ENCODE measurements at places on chromosomes 11 and 22.
A peak's percentile ranks its signal among the peaks of the same experiment; 100 is the strongest.

GRCh38 chr11:28760676-28761390, 652.6 kb downstream of the METTL15 start:
- DNase-seq, result no peak

- no peak for DNase-seq
These were observed 22.0 kb upstream of the IPO7 start for GRCh38 chr11:9362393-9362863.

- DNase-seq, result peak; percentile 36
These were observed 19.9 kb downstream of the IFT27 start for GRCh38 chr22:36756031-36756430.

DNA sequence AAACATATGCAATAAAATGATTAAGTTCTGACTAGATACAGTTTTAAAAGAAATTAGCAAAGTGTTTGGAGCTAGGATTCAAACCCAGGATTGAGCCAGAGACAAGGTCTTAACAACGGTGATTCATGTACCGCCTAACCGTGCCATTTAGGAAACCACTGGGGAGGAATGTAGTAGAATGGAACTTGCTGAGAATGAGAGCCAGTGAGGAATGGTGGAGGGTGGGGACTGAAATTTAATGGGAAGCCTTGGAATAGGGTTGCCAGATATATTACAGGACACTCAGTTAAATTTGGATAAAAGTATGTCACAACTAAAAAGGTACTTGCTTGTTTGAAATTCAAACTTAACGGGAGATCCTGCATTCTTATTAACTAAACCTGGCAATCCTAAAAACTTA, 30.4 kb upstream of the TMEM86A start:
- DNase-seq, result no peak

- no peak for DNase-seq
These were observed 924.3 kb downstream of the TBC1D22A start for GRCh38 chr22:47686594-47687345.

DNA sequence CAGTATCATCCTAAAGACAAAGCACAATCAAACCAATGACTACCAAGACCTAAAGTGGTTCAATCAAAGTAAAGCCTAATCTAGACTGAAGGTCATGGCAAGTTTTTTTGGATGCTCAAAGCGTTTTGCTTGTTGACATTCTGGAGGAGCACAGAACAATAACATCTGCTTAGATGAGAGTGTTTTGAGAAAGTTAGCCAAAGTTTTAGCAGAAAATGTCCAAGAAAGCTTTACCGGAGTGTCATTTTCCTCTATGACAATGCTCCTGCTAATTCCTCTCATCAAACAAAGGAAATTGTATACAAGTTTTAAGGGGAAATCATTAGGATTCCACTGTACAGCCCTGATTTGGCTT, 256.9 kb upstream of the FAT3 start:
- DNase-seq, result no peak

DNA sequence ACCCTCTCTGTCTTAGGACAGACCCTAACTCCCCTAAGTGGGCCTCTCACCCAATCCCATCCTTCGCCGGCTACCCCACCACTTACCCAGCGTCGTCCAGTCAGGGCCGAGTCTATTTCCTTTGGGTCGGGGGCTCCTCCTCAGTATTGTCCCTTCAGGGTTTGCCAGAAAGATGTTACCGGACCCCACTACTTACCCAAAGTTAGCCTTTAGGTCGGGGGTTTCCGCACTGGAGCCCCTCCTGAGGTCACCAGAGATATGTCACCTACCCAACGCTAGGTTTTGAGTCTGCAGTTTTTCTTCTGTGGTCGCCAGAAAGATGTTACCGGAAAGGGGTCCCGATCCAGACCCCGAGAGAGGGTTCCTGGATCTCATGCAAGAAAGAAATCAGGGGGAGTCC, 17.9 kb upstream of the B4GALNT4 start:
- no peak for DNase-seq

DNA sequence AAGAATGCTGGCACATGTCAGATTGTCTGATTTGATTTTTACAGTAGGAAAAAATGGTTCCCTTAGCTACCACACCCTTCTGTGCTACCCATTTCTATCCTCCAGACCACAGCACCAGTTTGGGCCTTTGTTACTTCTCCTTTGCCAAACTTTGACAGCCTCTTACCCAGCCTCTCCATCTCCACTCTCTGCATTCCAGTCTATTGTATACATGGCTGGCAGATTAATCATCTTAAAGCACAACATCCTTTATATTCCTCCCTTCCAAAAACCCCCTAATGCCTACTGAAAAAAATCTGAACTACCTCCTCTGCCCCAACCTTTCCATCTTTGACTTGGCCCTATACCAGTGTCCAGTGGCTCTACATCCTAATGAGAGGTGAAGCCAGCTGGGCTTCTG, 10.8 kb upstream of the PANX1 start:
- no peak for DNase-seq

- DNase-seq, result no peak
These were observed 3.7 kb downstream of the OMP start for GRCh38 chr11:77106321-77106720.

DNA sequence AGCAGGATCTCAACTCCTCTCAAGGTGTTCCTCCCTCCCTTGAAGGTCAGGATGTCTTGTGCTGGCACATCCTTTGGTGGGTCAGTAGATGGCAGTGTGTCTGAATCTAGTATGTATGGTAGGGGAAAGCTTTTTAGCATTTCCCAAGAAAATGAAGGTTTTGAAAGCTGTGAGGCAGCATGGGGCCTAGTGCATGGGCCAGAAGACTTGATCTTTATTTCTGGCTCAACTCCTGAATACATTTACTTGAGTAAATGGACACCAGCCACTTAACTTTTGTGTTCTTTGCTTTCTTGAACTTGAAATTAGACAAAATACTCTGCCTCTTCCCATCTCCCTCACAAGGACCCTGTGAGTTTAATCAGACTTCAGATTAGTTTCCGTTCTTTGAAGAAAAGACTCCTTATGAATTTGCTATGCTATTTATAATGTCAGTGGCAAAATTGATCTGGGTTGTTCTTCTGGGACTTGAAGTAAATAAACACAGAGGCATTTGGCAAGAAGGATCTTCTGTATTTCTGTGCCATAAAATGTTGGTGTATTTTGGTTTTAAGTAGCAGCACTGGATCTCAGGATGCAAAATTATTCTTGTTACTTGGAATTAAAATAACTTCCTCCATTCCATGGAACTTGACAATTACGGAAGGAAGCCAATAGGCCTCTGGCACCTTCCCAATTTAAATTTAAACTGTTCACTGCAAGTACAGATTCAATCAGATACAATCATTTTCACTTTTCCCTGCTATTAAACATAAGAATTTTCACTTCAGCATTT, 288.8 kb downstream of the CASP12 start:
- no peak for DNase-seq

DNA sequence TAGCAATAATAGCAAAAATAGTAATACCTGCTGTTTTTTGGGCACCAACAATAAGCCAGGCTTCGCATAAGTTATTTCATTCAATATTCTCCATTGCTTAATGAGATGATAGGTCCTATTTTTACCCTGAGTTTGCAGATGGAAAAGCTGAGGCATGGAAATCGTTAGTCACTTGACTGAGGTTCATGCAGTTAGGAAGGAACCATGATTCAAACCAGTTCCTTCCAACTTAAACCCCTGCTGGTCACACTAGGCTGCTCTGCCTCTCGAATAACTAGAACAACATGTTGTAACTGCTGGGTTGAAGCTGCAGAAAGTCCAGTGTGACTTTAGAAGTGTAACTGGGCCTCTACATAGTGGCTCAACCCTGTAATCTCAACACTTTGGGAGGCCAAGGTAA, 69.3 kb downstream of the SEZ6L start:
- no peak for DNase-seq
